Caki2 (cell line): ENCODE measurements at places on chromosomes 5 and 9. TPM values are rescaled to one million over a fixed set of nuclear protein-coding genes. Genes with fewer than 3 reads are reported as not detected.

The SPATA6L gene
- total RNA-seq, result 0.20 and 4.4 TPM in 2 replicates

The CYSRT1 gene
- 0.61 and 12.7 TPM in 2 replicates for total RNA-seq

The ENTPD8 gene
- total RNA-seq, result not detected in 2 replicates

The FOXD4 gene
- not detected in 2 replicates for total RNA-seq

The ELAVL2 gene
- total RNA-seq, result 0.35 and 0.74 TPM in 2 replicates

The CENPH gene
- total RNA-seq, result 58.3 and 75.7 TPM in 2 replicates

The SHOC1 gene
- total RNA-seq, result not detected in 2 replicates

The LRRC70 gene
- not detected in 2 replicates for total RNA-seq

DNA sequence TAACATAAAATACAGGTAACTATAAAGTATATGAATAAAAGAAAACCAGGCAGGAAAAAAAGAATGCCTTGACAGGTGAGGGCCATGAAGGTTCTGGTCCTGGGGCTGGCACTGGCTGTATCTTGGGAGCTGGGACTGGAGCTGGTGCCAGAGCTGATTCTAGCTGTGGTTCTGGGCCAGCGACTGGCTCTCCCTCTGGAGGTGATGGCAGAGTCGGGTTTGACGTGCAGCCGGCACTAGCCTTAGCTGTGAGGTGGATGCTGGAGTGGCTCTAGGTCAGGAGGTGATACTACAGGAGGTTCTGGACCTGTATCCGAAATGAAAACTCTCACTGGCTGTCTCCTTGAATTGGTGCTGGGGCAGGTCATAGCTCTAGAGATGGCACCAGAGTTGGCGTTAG is 22.3 kb downstream of the OBP2B start:
- DNase-seq, result no peak

- no peak for DNase-seq
Measured at GRCh38 chr9:77251050-77251449, 73.7 kb downstream of the VPS13A start.

DNA sequence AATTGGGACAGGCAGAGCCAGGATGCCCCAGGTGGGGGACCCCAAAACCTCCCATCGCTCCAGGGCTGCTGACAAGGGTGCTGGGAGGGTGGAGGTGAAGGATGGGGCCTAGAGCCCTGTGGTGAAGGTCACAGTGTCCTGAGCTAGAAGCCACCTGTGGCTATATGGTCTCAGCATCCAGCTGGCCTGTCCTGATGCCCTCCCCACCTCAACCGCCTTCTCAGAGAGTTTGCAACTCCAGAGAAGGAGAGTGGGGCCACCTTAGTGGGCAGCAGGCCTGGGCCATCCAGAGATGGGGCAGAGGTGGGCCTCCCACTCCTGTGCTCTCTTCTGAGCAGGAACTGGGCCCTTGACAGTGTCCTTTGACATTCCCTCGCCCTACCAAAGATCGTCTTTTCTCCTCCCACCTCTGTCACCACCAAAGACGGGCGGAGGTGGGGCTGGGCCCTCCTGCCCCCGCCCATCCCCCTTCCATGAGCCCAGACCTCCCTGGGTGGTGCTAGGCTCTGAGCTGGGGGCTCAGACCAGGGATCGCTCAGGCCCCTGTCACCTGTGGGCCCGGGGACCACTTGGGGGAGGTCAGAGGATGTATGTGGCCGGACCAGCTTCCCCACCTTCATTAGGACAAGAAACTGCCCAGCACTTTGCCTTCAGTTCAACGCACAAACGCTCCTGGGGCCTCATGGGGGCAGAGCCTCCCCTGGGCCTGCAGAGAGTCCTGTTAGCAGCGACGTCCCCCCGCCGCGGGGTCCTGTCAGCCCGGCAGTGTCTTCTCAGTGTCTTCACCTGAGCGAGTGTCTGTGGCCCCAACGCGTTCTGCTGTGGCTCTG is 10.0 kb upstream of the DOLPP1 start:
- DNase-seq, result no peak

- DNase-seq, result no peak
Measured at GRCh38 chr5:28750251-28750650, 1711.9 kb upstream of the CDH9 start.

- DNase-seq, result no peak
Measured at GRCh38 chr9:18233311-18233710, 240.6 kb upstream of the ADAMTSL1 start.

DNA sequence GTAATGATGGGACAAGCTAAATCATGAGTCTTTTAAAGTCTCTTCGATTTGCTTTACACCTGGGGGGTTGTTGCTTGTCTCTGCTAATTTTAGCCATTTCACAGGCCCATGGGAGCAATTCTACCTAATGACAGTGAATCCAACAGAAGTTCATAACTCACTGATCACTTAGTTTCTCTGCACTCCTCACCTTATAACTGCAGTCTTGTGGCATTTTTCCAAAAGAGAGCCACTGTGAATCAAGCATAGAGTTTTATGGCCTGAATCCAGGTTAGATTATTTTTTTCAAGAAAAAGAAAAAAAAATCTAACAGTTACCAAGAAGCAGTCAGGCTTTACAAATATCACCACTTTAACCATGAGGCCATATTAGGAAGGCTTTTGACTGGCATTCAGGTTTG is 1.5 kb upstream of the IL7R start:
- peak; percentile 19 for DNase-seq

DNA sequence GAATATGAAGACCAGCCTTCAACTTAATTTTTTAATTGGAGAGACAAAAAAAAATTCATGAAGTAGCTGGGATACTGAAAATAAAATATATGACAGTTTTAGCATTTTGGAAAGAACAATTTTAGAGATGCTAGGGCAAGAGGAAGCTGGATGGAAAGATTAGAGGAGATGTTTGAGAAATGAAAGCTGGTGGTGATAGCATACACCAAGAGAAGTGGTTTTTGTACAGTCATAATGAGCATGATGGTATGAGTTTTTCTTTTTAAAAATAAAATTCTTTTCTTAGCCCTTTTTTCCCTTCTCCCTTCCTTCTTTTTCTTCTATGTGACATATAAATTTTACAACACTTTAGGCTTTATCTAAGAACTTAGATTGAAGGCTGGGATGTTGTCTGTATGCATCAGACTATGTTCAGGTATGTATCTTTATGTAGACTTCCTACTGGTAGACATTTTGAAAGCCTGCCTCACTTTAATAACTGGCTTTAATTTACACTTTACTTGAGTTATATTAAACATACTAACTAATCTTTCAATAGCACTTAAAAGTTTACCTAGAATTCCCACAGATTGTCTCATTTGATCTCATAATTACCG is 522.5 kb downstream of the TLE4 start:
- no peak for DNase-seq

DNA sequence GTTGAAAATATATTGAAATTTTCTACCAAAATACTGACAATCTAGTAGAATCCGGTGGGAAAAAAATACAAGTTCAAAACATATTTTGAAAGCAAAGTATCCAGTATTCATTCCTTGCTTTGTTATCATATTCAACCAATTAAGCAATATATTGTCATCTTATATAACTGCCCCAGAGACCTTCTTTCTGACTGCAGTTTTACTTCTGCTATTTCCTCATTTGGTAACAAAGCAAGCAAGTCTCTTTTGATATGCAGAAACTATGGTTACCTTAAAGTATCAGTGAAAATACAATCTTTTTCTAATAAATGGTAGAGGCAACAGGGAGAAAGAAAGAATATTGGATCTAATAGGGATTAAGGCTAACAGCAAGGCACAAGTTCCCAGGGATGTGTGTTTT is 663.7 kb upstream of the MEF2C start:
- DNase-seq, result no peak

- no peak for DNase-seq
Measured at GRCh38 chr5:81787474-81788242, 36.8 kb upstream of the SSBP2 start.

DNA sequence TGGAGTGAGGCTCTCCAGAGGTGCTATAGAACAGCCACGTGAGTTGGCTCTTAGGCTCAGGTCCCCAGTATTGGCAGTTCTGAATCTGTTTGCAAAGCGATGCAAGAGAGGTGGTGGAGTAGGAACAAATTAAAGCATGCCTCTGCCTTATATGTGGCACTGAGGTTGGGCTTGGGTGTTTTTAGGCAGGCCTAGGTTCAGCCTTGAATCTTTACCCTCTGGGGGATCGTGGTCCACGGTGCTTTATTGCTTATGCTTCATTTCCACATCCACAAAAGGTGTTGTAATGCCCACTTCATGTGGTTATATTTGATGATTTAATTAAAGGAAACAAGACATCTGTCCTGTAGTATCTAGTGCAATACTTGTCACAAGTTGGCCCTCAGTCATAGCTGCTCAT is 56.2 kb downstream of the CD180 start:
- DNase-seq, result no peak

- no peak for DNase-seq
Measured at GRCh38 chr5:172775326-172776234, 4.6 kb upstream of the DUSP1 start.

DNA sequence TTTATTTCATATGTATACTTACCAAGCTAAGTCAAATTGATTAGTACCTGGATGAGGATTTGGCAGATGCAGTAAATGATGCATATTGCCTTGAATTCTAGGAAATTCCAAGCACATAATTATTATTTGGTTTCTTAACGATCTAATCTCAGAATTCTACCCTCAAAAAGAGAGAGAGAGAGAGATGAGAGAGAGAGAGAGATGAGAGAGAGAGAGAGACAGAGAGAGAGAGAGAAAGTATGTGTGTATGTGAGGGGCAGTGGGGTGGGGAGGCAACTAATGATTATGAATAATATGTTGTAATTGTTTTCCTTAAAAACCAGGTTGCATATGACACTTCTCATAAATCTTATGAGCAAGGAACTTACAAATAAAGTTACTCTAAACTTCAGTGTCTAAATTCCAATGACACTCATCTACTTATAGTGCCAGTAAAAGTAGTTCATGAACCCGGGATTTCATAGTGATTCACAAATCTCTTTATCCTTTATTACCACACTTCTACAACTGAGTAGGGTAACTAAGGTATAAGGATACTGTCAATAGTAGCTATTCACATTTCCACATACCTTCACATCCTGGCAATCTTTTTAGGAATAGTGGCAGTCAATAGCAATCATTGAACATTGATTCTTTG is 60.5 kb upstream of the EDIL3 start:
- no peak for DNase-seq

- no peak for DNase-seq
Measured at GRCh38 chr9:26171691-26172090, 493.4 kb upstream of the TUSC1 start.
